Stimulated activated CD8-positive, alpha-beta memory T cell treated with anti-CD3 and anti-CD28 coated beads, Interleukin-12 subunit alpha, Interleukin-12 subunit beta, amount 100 ng/mL, for 1 hour (primary cell): ENCODE measurements at places on chromosomes 1 and 21.

DNA sequence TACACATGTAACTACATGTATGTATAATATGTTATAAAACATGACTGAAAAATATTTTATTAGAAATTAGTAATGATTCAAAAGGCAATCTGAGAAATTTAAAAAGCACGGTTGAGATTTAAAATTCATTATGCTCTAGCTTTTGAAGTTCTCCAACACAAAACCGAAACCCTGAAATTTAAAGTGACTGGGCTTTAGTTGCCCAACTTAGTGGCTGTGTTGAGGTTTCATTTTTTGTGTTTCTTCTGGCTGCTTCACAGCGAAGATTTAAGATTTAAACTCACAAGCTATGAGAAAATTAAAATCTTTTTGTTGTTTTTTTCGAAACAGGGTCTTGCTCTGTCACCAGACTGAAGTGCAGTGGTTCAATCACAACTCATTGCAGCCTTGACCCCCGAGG is 1058.7 kb downstream of the NCAM2 start:
- DNase-seq = no peak

GRCh38 chr21:14833241-14833640 is 231.6 kb downstream of the NRIP1 start:
- DNase-seq = no peak

DNA sequence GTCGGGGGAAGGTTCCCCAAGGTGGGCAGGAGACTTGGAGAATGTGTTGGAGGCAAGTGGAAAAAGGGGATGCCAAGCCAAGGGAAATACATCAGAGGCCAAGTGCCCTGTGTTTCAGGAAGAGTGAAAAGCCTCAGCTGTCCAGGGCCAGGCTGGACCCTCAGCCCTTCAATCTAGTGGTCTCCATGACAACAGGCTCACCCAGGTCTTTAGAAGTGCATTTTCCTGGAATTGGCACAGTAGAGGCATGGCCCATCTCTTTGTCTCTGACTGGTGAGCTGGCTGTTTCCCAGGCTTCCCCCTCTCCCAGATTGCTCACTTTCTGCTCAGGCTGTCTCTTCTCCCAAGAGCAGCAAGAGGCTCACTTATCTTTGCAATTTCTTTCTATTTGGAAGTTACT is 10.4 kb upstream of the RHBG start:
- DNase-seq = no peak

DNA sequence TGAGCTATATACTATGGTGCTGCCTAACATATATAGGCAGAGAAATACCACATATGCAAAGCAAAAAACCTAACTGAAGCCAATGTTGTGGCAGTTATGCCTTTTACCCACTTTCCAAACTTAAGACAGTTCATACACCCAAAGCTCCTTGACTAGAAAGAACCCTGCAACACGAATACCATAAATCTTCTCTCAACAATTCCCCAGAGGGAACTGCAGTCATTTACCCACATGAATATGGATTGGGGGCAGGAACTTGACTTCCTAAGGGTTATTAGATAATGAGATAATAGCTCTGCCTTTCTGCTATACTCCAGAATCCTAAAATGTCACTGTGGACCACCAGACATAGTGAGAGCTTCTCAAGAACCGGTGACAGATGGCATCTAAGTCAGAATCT is 2.9 kb upstream of the ASPM start:
- DNase-seq = no peak

GRCh38 chr1:115238336-115239147 is 99.5 kb downstream of the NGF start:
- no peak for DNase-seq

GRCh38 chr21:32843561-32843960 is 72.0 kb upstream of the PAXBP1 start:
- DNase-seq = no peak

DNA sequence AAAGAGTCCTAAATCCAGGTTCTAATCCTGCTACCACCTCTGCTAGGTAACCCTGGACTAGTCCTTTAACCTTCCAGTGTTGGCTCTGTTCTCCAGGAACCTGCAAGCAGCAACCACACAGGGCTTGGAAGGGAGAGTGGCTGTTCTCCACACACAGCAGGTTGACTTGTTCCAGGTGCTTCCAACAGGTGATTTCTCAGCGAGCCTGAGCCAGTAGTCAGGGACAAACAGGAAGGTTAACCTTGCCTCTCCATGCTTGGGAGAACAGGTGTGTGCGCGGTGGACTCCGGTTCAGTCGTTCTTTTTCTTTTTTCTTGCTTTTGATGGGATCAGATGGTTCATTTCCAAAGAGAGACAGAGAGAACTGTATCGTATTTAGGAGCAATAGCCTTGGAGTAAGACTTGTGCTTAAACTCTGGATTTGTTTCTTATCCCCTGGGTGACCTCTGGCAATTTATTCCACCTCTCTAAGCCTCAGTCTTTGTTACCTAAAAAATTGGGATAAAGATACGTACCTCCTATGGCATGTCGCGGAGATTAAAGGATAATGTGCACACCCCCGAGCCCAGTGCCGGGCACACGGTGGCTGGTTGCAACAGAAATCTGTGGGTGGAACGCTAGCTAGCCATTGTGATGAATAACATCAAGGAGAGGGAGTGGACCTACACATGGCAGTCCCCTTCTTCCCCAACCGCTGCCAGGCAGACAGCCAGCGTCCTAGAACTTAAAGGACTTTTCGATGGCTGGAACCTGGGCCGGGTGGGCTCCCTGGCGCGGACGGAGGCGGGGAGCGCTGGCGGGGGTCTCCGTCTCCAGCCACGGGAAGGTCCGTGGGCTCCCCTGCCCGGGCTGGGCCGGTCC is 583 bp upstream of the CACHD1 start:
- DNase-seq = no peak

DNA sequence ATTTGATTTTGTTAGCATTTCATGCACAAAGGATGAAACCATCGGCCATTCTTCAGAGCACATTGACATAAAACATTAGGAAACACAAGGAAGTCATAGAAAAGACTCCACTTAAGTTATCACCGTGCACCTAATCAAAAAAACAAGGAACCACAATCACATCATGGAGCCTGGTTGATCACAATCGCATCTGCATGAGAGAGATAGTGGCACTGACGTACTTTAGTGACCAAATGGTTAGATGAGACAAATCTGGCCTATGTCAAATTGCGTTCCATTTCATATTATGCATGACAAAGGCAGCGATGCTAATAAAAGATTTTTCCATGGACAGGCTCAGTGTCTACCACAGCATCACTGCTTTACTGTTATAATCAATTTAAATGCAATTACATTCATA is 571.8 kb upstream of the ADGRL2 start:
- DNase-seq = no peak
